ENCODE measurements at places on chromosomes 11 and 22. TPM values are rescaled to one million over a fixed set of nuclear protein-coding genes. Genes with fewer than 3 reads are reported as not detected.

Gene B3GAT3
- 33.6 TPM for total RNA-seq

Gene MDK
- total RNA-seq: 282 TPM

Gene CTR9
- 18.5 TPM for total RNA-seq

Gene DEPDC5
- 42.7 TPM for total RNA-seq

Gene PTPN5
- 1.5 TPM for total RNA-seq

Gene MMP12
- not detected for total RNA-seq

Gene EIF3M
- total RNA-seq: 273 TPM

- DNase-seq: no peak
Observed at GRCh38 chr11:116033931-116034553, 529.8 kb upstream of the CADM1 start.

GRCh38 chr22:17601031-17601430 is 27.5 kb downstream of the ATP6V1E1 start:
- DNase-seq: no peak

- no peak for DNase-seq
Observed at GRCh38 chr11:11265320-11265719, 87.7 kb downstream of the CSNK2A3 start.

DNA sequence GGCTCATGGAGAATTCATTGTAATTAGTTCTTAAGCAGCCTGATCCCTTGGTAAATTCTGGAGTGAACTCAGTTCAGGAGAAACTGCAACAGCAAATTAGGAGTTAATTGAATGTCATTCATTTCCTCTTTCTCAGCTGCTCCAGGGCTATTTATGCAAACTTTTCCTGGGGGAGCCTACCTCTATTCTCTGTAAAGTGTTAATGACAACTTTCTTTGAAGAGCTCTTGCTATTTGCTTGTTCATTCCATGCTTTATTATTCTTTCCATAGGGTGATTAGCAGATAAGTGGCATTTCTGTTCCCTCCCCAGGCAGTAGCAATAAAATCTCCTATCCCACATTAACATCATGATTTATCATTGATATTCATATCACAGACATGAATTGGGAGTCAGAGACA is 267.6 kb upstream of the DDI1 start:
- no peak for DNase-seq

GRCh38 chr11:45901626-45902025 is 5.4 kb downstream of the FREY1 start:
- no peak for DNase-seq

- no peak for DNase-seq
Observed at GRCh38 chr11:79025097-79025496, 415.7 kb downstream of the TENM4 start.

DNA sequence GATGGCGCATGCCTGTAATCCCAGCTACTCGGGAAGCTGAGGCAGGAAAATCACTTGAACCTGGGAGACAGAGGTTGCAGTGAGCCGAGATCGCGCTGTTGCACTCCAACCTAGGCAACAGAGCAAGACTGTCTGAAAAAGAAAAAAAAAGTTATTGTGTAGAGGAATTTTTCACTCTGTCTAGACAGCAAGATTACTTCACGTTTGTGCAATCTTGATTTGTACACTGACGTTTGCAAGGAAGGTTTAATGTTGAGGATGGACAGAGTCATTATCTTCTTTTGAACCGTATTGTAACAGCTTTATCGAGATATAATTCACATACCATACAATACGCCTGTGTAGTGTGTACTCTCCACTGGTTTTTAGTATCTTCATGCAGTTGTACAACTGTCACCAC is 3.7 kb downstream of the CTTN start:
- no peak for DNase-seq

DNA sequence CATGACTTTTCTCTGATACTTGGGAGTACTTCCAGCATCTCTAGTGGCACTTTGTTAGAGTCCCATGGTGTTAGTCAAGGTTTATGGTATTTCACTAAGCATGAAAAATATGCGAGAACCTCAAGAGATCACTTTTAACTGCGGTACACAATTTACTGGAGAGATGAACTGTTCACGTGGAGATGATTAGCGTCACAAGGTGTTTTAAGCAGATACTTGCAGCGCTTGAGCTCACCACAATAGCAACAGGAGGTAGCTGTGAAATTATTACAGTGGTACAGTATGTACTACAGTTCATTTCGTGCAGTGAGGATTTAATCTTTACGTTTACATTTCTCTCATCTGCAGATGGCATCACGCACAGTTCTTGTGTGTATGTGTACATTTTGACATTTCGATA is 4.5 kb downstream of the PARVA start:
- no peak for DNase-seq

GRCh38 chr11:1926156-1927025 is 6.9 kb downstream of the TNNT3 start:
- no peak for DNase-seq

DNA sequence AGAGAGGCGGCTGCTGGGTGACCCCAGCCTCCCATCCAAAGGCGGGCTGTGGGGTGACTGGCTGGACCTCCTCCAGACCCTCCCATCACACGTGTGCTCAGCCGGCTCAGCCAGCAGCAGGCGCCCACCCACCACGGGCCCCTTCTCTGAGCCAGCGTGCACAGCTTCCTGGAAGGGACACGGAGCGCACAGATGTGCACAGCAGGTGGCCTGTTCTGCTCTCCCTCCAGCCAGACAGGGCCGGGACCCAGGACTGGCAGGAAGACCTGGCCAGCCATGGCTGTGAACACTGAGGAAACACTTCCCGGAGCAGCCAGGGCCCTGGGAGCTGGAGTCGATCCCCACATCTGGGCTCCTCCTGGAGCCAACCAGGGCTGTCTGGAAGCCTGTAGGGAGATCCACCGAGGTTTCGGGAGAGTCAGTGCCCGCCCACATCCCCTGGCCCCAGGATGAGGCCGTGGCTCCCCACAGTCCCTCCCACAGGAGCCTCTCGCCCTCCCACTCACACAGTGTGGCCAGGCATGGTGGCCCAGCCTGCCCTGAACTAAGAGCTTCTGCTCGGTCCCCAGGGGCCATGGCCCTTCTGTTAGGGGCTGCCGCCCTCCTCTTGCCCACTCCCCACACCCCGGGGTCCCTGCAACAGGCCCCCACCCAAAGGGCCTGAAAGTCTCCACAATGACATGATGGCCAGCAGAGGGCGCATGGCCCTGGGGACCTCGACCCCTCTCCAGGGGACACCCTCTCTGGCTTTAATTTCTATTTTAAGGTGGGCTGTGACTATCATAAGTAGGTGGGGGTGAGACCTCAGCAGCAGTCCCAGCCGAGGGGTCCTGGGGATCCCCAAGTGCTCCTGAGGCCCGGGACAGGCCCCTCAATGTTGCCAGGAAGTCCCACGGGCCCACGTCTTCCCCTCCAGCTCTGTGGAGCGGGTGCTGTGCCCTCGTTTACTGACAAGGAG is 90.6 kb upstream of the FGF3 start:
- DNase-seq: no peak

GRCh38 chr11:67389477-67389876 is 2.3 kb upstream of the RAD9A start:
- no peak for DNase-seq

- DNase-seq: no peak
Observed at GRCh38 chr11:111176603-111177002, 68.9 kb upstream of the POU2AF2 start.

GRCh38 chr11:103988595-103988969 is 47.9 kb upstream of the DDI1 start:
- DNase-seq: no peak
